ENCODE measurements at places on chromosomes 13 and 19. TPM values are rescaled to one million over a fixed set of nuclear protein-coding genes. Genes with fewer than 3 reads are reported as not detected.

The SULT2A1 gene
- not detected for total RNA-seq

The ZNF229 gene
- 7.0 TPM for total RNA-seq

DNA sequence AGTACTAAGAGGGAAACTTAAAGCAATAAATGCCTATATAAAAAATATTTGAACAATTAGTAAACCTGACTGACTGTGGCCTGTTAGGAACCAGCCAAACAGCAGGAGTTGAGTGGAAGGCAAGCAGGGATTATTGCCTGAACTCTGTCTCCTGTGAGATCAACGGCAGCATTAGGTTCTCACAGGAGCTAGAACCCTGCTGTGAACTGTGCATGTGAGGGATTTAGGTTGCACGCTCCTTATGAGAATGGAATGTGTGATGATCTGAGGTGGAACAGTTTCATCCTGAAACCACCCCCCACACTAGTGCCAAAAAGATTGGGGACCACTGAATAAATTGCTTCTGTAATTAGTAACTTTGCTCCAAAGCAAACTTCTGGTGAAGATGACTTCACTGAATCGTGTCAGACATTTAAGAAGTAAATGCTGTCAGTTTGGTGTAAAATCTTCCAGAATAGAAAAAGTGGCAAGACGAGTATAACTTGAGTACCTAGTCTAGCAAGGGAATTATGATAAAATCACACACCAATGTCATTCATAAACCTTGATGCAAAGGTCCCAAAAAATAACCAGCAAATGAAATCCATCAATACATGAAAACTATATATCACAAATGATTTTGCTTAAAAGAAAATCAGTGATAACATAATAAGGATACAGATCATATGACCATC, 53.8 kb downstream of the SLC6A16 start:
- DNase-seq: peak; percentile 45

- no peak for DNase-seq
Observed at GRCh38 chr19:7265963-7266362, 28.3 kb downstream of the INSR start.

The RAB3A gene
- total RNA-seq: 0.85 TPM
